ENCODE measurements at places on chromosomes 1 and 21. TPM values are rescaled to one million over a fixed set of nuclear protein-coding genes. Genes with fewer than 3 reads are reported as not detected.

DNA sequence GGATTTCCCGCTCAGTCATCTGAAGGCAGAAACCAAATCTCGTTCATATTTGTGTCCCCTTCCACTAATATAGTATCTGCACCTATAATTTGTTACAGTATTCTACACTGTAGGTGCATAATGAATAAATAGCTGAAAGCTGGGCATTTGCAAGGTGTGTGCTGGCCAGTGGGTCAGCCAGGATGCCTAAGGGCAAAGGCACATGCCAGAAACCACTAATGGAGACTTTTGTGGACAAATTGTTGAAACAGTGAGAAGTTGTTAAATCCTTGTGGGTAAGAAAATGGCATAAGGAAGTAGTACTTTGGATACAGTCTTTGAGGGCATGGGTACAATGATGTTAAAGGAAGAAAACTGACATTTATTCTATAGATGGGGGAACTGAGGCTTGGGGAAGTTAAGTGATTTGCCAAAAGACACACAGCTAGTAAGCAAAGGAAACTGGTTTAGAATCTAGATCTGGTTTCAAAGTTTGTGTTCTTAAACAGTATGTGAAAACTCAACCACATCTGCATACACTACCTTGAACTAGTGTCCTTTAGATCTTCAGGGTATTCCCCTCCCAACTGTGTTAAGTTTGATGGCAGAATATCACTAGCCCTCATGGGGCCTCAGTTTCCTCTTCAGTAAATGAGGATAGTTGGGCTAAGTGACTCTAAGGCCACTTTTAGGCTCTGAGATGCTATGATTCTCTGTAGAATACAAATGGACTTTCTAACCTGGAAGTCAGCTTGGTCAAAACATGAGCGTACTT is 26.5 kb upstream of the LRRC8C start:
- DNase-seq: no peak

GRCh38 chr1:165877940-165878556 is 50.6 kb downstream of the UCK2 start:
- DNase-seq: no peak

- DNase-seq: peak; percentile 46
Measured at GRCh38 chr1:2098301-2098698, 48.1 kb downstream of the PRKCZ start.

- no peak for DNase-seq
Measured at GRCh38 chr1:197691816-197692215, 83.5 kb downstream of the DENND1B start.

- no peak for DNase-seq
Measured at GRCh38 chr1:109885589-109885988, 25.1 kb upstream of the CSF1 start.

DNA sequence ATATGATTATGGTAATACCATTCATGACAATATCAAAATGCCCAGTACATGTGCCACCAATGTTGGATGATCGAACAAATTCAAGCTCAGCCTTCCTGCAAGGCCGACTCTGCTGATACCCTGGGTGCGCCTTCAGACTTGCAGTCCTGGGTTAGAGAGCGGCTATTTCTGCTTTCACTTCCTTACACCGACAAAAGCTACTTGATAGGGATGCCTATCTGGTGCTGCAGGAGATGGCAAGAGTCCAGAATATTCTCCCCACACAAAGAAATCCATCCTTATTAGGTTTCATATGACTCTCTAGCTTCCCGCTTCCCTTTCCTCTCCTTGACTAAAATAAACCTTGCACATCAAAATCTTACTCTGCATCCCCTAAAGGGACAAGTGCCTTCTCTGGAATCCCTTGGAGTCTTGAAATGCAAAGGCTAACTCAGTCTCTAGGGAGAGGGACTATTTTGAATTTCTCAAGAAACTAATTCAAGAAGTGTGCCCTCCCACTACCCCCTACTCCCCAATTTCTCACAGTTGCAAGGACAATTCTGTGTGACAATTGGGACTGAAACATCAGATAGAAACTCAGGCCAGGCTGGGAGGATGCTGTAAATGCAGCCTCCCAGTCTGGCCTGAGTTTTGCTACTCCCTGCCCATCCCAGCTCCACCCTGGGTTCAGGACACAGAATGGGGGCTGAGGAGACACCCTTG is 103.1 kb upstream of the USP24 start:
- DNase-seq: no peak

DNA sequence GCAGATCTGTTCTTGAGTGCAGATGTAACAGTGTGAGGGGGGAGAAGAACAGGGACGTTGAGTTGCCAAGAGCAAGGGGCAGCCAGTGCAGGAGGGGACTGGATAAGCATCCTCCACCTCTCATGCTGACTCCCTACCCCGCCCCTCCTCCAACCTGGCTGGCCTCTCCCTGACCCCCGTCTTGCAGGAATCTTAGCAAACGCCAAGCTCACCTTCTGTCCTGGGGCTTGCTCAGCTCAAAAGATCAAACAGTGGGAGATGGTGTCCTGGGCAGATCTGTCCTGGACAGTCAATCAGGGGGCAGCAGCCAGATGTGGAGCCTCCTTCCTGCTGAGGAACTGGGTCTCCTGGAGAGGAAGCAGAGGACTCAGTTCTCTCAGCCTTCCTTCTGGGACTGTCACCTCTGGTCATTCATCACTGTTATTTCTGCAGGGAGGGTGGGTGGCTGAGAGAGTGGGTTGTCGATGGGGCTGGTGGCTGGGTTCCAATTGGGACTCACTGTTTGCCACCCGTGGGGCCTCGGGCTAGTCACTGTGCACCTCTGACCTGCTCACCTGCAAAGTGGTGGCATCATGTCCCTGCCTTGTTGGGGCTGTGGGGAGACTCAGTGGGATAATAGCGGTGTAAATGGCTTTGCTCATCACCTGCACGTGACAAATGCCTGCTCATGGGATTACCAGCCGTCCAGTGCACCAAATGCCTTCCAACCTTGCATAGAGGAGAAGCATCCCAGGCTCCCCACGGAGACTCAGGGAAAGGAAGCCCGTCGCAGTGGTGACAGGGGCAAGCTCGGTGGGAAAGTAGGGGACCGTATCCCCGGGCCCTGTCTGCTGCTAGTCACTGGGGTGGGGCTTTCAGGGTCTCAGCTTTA is 154.4 kb downstream of the PTPRU start:
- no peak for DNase-seq

DNA sequence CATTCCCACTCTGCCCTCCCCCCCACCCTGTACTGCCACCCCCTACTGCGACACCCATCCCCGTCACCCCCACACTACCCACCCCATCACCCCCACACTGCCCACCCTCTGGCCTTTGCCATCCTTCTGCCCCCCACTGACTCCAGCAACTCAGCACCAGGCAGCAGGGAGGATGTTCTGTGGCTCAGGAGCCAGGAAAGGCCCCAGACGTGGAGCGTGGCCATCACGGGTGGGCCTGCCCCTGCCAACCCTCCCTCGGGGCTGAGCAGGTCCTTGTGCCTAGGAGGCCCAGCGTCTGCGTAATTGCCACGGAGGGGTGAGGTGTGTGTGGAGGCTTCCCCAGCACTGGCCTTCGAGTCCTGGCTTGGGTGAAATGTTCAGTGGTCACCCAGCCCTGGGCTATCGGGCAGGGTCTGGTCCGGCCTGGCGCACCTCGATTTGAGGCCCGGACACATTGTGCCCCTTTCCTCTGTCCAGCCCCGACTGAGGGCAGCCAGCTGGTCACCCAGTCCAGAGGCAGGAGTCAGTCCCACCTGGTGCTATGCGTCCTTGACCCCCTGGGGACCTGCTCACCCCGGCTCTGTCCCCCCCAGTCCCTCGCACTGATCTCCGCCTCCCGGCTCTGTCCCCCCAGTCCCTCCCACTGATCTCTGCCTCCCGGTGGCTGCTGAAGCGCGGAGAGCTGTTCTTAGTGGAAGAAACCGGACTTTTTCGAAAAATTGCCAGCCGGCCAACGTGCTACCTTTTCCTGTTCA is 23.0 kb downstream of the ARHGEF16 start:
- no peak for DNase-seq

DNA sequence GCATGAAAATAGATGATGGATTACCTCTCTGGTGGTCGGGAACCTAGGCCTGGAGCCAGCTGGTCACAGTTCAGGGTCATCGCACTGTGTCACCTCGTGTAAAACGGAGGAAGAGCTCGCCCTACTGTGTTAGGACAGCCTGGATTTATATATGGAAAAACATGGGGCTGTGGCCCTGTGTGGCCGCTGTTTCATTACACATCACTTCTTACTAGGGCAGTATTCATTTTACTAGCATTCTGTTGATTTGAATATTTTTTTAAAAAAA is 104.5 kb upstream of the COL6A1 start:
- no peak for DNase-seq

GRCh38 chr1:218474128-218474527 is 129.0 kb downstream of the TGFB2 start:
- DNase-seq: no peak

GRCh38 chr1:95409901-95410300 is 175.9 kb downstream of the RWDD3 start:
- no peak for DNase-seq

GRCh38 chr1:234271243-234271606 is 102.0 kb upstream of the COA6 start:
- DNase-seq: no peak

- no peak for DNase-seq
Measured at GRCh38 chr1:118253053-118253915, 68.3 kb upstream of the SPAG17 start.

DNA sequence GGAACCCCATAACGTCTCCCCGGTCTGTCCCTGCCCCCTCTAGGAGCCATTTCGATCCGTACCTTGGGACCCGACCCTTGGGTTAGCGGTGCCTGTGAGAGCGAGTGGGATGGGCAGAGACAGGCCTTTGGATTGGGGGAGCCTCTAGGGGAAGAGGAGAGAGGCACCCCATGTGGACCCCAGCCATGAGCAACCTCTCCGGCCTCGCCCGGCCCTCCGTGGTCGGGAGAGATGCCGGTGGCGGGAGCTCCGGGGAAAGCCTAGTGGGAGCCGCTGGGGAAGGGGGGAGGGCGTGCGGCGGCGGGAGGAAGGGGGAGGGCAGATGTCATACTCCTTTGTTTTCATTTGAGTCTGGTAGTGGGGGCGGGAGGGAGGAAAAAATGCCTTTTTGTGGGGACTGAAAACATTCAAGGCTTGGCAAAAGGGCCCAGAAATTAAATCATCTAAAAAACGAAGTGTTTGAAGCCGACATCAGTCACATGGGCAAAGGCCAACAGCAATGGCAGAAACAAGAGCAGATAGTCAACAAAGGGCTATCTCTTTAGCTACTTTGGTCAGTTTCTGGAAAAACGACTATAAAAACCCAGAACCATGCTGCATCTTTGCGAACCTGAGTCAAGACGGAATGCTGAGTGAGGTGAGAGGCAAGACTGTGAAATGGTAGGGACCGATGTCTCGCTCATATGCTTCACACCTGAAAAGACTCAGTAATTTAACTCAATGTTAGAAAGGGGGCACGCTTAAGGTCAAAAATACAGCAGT is 758 bp downstream of the PTBP2 start:
- peak; percentile 80 for DNase-seq

- no peak for DNase-seq
Measured at GRCh38 chr1:220410611-220411010, 117.3 kb upstream of the MARK1 start.

GRCh38 chr21:31731056-31731856 is 662 bp downstream of the SCAF4 start:
- DNase-seq: no peak

DNA sequence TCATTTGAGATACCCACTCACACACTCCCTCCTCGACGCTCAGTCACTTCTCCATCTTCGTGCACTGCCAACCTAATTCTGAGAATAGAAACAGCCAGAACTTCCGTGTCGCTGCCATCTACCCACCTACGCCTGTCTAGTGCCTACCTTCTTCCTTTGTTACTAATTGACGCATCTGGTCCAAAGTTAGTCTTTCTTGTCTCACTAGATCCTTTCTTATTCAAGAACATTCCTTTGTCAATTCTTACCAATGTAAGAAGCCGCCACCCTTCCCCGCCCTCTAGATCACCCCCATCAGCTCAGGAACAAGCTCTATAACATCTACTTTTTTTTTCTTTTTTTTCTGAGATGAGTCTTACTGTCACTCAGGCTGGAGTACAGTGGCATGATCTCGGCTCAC is 3.7 kb downstream of the PADI6 start:
- no peak for DNase-seq

DNA sequence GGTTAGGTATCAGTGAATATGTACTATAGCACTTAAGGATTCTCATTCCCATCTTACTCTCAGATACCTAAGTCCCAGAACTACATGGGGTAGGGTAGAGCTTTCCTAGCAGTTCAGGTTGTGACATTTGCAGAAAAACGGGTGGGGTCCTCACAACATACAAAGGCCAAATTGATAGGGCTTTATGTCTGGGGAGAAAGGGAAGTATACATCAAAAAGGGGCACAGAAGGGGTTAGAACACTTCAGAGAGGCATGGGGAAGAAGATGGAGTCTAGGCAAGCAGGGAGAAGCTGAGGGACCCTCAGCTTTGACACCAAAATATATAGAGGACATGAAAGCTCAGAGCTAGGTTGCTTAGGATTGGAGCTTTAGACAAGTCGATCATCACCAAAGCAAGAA is 3.6 kb downstream of the UROD start:
- DNase-seq: no peak

GRCh38 chr1:151318975-151319374 is 8.2 kb downstream of the PI4KB start:
- DNase-seq: no peak

DNA sequence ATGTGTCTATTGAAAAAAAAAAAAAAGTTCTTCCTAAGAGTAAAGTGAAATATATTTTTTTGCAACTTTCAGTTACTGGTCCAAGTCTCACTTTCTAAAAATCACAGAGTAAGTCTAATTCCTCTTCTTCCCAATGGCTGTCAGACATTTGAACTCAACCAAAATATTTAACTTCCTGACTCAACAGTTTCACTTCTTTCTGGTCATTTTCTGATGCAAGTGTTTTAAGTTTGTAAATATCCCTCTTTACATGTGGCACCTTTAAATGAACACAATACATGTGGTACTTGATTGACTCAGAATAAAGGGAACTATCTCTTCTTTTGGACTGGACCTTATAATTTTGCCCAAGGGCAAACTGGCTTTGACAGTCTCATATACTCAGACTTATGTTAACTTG is 76.7 kb downstream of the ASH1L start:
- DNase-seq: no peak

DNA sequence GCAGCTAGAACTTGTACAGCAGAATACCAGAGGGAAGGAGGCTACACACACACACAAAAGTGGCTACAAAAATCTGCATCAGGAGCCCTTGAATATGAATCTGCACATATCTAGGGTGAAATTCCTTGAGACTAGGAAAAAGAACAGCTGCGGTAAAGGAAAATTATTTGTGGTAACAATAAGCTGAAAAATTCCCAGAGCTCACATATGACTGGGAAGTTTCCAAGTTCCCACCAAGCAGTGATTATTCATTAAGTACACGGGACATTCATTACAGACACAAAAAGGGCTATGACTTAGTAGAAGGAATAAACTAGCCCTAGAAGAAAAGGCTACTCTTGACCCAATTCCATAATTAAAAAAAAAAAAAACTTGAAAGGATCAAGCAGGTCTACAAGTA is 149.5 kb upstream of the BACE2 start:
- DNase-seq: no peak

GRCh38 chr1:219121679-219122078 is 52.0 kb upstream of the LYPLAL1 start:
- DNase-seq: no peak

PCSK9 gene
- not detected for total RNA-seq

MYBPH gene
- total RNA-seq: not detected

SYT6 gene
- total RNA-seq: not detected

ITGB2 gene
- 36.7 TPM for total RNA-seq

PLA2G2C gene
- not detected for total RNA-seq

LCE6A gene
- total RNA-seq: not detected

IFI44 gene
- 10.4 TPM for total RNA-seq

HES3 gene
- not detected for total RNA-seq

SAMSN1 gene
- 2.4 TPM for total RNA-seq

MUTYH gene
- 8.3 TPM for total RNA-seq

GIPC2 gene
- total RNA-seq: 2.5 TPM

LIN28A gene
- total RNA-seq: not detected

WNT3A gene
- total RNA-seq: not detected

All from Right ventricle myocardium inferior (tissue), 1 donor.